ENCODE measurements at places on chromosomes 11 and 22.

DNA sequence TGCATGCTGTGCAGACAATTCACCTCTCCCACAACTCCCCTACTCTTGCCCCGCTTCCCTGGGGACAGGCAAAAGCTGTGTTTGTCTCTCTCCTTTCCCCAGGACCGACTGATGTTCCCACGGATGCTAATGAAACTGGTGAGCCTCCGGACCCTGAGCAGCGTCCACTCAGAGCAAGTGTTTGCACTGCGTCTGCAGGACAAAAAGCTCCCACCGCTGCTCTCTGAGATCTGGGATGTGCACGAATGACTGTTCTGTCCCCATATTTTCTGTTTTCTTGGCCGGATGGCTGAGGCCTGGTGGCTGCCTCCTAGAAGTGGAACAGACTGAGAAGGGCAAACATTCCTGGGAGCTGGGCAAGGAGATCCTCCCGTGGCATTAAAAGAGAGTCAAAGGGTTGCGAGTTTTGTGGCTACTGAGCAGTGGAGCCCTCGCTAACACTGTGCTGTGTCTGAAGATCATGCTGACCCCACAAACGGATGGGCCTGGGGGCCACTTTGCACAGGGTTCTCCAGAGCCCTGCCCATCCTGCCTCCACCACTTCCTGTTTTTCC is 1.4 kb upstream of the MADD start:
- no peak for DNase-seq

DNA sequence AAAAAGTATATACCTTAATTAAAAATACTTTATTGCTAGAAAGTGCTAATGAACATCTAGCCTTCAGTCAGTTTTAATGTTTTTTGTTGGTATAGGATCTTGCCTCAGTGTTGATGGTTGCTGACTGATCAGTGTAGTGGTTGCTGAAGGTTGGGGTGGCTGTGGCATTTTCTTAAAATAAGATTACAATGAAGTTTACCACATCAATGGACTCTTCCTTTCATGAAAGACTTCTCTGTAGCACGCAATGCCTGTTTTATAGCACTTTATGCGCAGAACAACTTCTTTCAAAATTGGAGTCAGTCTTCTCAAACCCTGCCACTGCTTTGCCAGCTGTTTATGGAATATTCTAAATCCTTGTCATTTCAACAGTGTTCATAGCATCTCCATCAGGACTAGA is 50.6 kb downstream of the LDLRAD3 start:
- DNase-seq = peak; percentile 7

DNA sequence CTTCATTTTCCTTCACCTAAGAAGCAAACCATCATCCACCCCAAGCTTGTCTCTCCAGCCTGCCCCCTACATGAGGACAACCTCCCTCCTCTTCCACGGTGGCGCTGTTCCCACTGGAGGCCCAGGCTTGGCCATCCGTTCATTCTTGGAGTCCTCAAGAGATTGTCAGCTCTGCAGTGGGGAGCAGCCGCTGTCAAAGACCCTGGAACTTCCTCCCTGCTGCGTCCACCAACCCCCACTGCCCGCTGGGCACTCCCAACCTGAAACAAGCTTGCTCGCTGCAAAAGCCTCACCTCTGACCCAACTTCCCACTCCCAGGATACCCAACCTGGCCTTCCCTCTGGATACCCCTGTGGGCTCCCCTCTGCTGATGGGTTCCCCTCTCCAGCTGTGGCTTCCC is 10.4 kb upstream of the CD81 start:
- no peak for DNase-seq

DNA sequence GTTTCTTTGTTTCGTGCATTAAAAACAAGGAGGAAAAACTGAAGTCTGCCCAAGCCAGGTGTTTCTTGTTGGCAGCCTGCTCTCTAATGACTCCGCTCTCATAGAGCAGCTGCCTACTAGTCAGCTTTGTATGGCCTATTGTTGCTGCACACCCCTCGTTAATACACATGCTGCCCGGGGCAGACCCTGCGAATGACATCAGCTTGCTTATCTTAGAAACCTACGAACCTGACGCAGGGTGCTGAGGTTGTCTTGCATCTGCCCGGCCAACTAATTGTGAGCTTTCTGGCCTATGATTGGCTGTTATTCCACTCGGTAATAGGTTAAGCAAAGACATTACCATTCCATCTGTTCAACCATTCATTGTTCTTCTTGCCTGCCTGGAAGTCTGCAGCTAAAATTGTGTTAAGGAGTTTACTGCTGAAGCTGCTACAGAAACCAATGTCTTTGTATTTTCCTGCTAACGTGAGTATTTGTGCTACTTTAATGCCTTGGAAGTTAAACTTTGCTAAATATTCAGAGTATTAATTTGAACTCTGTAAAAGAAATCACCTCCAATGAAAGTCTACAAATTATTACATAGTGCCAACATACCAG is 37.5 kb downstream of the ZC3H12C start:
- no peak for DNase-seq

DNA sequence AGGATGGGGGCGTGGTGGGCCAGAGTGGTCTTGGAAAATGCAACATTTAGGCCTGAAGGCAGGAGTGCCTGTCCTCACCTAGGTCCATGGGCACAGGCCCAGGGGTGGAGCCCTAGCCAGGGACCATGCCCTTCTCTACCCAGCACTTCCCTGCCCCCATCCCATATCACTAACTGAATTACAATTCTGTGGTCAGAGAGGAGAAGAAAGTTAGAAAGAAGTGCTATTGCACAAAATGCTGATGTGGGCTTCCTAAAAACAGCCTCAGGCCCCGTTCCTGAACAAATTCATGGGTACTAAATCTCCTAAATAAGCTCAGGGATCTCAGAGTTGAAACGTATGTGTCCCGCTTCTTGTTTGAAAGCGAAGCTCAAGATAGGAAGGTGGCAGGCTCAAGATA is 3.5 kb upstream of the ASRGL1 start:
- no peak for DNase-seq

DNA sequence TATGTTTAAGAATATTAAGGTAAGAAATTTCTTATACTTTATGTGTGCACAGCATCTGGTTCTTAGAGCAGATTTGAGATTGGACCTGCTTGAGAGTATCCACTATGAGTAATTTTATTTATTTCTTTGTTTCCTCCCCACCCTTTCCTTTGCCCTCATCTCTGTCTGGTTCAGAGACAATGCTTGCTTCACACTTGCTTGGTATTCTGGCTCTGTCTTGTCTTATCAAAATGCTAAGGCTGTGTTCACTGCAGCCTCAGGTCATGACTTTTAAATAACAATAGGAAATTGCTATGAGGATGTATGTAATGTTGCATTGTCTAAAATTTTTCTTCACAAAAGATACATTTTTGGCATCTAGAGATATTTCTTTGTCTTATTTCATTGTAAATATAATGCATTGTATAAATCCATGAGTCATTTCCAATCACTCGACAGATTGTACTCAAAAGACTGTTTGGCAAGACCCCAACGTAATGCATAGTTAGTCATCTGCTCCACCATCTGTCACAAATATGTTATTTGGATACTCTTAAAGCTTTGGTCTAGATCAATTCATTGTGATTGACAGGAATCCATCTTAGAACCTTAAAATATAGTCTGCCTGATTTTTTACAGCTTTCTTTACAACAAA is 395.7 kb downstream of the AASDHPPT start:
- no peak for DNase-seq

DNA sequence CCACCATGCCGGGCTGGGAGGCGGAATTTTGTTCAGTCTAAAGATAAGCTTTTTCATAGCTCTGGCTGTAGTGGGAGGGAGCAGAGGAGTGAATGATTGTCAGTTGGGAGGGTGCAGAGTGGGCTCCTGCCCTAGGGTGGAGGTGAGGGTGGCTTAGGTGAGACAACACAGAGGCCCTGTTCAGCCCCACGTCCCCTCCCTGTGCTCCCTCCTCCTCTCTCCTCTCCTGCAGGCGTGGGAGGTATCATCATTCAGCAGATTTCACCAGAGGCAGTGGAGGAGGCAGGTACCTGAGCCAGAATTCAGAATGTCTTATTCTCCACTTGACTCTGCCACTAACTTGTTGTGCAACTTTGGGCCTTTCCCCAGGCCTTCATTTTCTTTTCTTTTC is 1.7 kb upstream of the THRSP start:
- no peak for DNase-seq

DNA sequence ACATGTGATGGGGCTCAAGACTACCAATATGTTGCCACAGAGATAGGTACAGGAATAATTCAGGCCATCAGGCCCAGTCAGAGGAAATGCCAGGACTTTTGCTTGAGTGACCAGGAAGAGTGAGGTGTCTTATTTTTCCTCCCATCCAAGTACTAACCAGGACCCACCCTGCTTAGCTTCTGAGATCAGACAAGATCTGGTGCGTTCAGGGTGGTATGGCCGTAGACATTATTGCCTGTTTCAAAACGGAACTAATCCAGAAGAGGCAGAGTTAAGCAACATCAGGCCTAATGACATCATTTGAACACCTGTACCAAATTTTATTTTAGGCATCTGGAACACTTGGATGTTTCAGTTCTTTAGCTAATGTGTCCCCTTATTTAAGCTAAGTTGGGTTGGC is 205.5 kb upstream of the POU2AF2 start:
- no peak for DNase-seq

DNA sequence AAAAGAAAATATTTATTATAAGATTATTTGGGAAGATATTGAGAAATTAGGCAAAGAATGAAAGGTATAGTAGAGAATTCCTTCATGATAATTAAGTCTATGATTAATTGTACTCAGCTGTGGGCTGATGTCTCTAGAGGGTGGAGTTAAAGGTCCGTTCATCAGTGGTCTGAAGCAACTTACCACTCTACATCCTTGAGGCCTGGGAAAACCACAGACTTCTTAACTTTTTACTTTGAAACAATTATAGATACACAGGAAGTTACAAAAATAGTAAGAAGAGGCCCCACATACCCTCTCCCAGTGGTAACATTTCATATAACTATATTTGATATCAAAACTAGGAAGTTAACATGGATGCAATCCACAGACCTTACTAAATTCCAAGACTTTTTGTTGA is 167.0 kb upstream of the NECTIN1 start:
- DNase-seq = no peak

GRCh38 chr11:128424851-128425285 is 162.5 kb downstream of the ETS1 start:
- DNase-seq = no peak

DNA sequence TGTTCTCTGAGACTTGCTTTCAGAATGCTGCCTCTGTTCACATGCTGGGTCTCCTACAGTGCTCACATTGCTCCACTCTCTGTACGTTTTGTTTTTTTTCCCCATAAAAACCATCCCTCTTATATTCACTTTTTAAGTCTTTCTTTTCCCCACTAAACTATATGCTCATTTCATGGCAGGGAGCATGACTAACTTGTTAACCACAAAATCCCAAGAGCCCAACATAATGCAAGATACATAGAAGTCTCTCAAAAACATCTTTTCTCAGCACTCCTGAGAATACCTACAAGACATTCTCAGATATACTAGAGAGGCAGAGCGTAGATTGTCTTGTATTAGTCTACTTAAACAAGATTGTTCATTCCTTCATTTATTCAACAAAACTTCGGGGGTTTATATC is 73.3 kb downstream of the FAM76B start:
- no peak for DNase-seq

GRCh38 chr11:125235071-125235471 is 70.5 kb downstream of the PKNOX2 start:
- DNase-seq = no peak

DNA sequence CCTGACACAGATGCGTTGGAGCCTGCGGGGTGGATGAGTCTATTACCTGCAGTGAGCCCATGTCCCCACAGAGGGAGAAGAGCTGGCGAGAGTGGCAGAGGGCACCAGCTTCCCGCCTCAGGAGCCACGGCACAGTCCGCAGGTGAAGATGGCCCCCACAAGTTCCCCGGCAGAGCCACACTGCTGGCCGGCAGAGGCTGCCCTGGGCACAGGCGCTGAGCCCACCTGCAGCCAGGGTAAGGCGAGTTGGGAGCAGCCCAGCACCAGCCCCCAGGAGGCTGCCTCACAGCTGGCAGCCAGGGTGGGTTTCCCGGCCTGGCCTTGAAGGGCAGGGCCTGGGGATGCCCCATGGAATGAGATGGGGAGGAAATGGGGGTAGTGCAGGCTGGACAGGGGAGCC is 5.2 kb upstream of the SUSD2 start:
- DNase-seq = no peak

DNA sequence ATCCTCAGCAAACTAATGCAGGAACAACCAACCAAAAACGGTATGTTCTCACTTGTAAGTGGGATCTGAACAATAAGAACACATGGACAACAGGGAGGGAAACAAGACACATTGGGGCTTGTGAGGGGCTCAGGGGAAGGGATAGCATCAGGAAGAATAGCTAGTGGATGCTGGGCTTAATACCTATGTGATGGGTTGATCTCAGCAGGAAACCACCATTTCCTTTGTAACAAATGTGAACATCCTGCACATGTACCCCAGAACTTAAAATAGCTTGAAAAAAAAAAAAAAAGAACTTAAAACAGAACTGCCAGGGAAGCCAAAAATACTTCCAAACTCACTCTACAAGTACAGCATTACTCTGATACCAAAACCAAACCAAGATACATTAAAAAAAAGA is 33.8 kb downstream of the CASP4 start:
- no peak for DNase-seq

- no peak for DNase-seq
These were observed 105.1 kb upstream of the B3GAT1 start for GRCh38 chr11:134517115-134517514.

DNA sequence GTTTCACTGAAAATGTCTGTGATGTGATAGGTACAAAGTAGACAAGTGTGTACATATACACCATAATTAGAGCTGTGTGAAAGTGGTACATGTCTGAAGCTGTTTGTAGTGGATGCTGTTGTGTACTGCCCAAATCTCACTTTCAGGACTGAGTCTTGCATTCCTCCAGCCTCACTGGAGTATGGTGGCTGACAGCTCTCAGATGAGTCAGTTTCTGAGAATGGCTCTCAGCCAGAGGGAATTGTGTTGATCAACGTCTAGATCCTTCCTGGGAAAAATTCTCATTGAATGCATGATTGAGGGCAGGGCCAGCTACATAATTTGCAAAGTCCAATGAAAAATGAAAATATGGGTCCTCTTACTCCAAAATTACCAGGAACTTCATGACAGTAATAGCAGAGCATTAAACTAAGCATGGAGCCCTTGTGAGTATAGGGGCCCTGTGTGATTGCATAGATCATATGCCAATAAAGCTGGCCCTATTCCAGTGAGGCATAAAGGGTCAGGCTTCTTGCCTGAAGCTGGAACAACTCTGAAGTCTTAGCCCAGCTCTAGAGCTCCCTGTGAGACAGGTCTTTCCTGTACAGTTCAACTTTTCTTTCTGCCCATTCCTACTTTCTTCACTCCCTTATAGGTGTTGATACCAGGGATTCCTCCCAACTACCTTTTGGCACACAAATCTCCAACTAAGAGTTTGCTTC is 10.8 kb upstream of the CYP2R1 start:
- DNase-seq = no peak

All from T-helper 2 cell treated with Interferon-gamma antibody and Interleukin-4, amounts not matched to agents 5 μg/mL and 100 μg/mL, for 36 hours (primary cell).